ENCODE measurements at places on chromosomes 11 and 22.
A peak's percentile ranks its signal among the peaks of the same experiment; 100 is the strongest.

GRCh38 chr11:9250139-9250582 lies 15.0 kb downstream of the DENND5A start:
- no peak for DNase-seq

DNA sequence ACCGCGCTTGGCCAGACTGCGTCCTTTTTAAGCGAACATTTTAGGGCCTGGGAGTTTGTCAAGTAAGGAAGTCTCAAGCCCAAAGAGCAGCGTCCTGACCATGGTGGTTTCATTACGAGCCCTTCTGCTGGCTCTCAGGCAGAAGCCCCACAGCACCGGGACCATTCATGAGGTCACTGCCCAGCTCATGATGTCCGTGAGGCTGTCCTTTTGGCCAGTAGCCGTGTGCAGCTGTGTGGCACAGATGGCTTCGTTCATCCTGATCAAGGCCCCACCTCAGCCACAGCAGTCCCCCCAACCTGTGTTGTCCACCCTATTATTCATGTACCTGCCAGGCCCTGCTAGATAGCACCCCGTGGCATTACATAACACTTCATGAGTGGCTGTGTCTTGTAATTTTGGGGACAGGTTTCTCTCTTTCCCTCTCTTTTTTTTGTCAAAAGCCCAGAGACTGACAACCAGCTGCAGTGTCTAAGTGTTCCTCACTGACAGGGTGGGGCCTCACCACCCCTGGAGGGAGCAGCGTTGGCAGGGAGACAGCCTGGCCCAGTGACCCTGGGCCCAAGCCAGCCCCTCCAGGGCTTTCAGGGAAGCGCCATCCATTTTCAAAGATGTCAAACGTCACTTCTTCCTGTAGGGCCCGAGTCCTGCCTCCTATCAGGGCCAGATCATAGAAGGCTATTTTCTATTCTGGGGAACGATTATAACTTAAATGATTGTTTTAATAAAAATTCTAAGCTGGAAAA lies 21.8 kb upstream of the CABP7 start:
- no peak for DNase-seq

GRCh38 chr11:111322534-111322933 lies 24.2 kb downstream of the POU2AF3 start:
- no peak for DNase-seq

DNA sequence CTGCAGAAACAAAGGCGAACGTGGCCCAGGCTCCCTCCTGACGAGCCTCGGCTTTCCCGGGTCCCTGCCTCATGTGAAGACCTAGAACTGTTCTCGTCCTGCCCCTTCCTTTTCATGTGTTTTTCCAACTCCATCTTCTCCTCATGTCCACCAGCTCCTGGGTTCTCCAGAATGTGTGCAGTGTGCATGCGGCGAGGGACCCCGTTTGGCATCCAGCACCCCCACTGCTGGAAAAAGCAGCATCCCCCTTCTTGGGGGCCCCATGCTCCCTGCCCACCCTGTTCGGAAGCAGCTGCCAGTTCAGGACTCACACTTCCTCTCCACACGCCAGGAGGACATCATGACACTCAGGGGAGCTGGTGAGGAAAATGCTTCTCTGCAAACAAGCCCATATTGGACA lies 313.5 kb downstream of the BRD1 start:
- no peak for DNase-seq

- DNase-seq = no peak
Measured at GRCh38 chr11:113152500-113152899, 161.9 kb upstream of the TTC12 start.

DNA sequence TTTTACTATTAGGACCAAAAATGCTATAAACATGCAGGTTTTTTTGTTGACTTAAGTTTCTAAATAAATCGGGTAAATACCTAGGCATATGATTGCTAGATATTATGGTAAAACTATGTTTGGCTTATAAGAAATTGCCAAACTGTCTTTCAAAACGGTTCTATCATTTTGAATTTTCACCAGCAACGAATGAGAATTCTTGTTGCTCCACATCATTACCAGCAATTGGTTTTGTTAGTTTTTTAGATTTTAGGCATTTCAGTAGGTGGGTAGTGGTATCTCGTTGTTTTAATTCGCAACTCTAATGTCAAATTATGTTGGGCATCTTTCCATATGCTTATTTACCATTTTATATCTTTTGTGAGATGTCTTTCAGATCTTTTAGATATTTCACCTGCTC lies 510.2 kb downstream of the JRKL start:
- DNase-seq = no peak

GRCh38 chr11:1260023-1260501 lies 37.2 kb downstream of the MUC5B start:
- DNase-seq = no peak

- no peak for DNase-seq
Measured at GRCh38 chr11:59062602-59063529, 23.2 kb upstream of the GLYATL1B start.

GRCh38 chr11:122172352-122173073 lies 56.5 kb upstream of the BLID start:
- no peak for DNase-seq

DNA sequence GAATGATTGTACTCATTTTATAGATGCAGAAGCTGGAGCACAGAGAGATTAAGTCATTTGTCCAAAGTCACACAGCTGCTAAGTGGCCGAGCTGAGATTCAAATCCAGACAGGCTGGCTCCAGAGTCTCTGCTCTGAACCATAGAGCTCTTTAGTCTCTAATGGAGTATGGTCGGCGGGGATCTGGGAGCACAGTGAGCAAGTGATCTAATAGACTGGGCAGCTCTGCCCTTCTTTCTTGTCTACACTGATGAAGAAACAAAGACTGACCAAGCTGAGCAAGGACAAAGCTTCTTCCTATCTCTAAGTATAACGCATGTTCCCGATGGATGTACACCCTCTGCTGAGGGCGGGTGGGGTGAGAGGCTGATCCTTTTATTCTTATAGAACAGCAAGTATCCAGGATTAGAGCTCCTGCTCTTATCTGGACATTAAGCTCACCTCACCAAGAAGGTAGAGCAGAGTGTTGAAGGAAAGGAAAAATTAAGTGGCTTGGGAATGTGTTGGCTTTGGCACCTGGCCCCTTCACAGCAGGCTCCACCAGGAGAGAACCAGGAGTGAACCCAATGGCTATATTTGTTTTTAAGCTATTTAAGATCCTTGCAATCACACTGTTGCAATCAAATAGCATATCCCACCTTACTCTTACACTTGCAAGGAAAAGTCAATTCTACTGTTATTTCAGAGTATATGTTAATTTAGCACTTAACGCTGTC lies 68.7 kb downstream of the ETS1 start:
- DNase-seq = no peak

DNA sequence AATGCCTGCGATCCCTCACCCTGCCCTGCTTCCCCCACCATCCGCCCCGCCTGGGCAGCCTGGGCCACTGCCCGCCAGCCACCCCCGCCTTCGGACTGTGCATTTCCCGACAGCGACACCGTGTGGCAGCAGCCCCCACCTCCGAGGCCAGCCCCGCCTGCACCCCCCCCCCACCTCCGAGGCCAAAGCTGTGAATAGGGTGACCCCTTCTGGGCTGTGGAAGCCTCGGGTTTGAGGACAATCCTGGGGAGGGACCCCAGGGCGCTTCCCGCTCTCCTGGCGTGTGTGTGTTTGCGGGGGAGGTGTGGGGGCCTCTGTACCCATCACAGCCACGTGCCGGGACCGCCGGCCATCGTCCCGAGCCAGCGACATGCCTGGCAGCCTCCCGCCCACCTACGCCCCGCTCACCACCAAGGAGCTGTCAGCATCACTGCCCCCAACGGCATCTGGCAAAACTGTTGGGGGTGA lies 33.8 kb upstream of the PPARA start:
- DNase-seq = peak; percentile 55

GRCh38 chr11:11071486-11071885 lies 213.6 kb upstream of the ZBED5 start:
- no peak for DNase-seq
